ENCODE measurements at places on chromosomes 5 and 9.

DNA sequence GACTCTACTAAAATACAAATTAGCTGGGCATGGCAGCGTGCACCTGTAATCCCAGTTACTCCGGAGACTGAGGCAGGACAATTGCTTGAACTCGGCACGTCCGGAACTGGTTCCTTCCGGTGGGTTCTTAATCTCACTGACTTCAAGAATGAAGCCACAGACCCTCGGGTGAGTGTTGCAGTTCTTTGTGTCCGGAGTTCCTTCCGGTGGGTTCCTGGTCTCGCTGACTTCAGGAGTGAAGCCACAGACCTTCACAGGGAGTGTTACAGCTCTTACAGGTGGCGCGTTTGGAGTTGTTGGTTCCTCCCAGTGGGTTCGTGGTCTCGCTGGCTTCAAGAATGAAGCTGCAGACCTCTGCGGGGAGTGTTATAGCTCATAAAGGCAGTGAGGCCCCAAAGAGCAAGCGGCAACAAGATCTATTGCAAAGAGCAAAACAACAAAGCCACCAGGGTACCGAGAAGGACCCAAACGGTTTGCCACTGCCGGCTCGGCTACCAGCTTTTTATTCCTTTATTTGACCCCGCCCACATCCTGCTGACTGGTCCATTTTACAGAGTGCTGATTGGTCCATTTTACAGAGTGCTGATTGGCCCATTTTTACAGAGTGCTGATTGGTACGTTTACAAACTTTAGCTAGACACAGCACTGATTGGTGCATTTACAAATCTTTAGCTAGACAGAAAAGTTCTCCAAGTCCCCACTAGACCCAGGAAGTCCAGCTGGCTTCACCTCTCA is 28.6 kb upstream of the SLC6A19 start:
- no peak for DNase-seq

GRCh38 chr5:151708126-151708525 is 21.4 kb upstream of the SPARC start:
- no peak for DNase-seq

DNA sequence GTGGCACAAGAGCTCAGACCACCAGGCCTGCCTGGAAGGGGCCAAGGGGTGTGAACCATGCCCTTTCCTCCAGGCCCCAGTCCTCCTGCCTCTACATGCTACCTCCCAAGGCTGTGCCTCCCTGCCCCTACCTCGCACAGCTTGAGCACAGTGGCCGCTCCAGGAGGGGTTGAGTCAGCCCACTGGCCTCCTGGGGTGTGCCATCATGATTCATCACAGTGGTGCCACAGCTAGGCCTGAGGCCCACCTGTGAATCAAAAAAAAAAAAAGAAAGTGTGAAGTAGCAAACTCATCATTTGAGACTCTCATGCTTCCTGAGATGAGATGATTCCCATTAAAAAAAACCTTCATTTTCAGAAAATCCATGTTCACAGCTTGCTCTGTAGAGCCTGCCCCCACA is 240.5 kb downstream of the HSPA4 start:
- DNase-seq = no peak

DNA sequence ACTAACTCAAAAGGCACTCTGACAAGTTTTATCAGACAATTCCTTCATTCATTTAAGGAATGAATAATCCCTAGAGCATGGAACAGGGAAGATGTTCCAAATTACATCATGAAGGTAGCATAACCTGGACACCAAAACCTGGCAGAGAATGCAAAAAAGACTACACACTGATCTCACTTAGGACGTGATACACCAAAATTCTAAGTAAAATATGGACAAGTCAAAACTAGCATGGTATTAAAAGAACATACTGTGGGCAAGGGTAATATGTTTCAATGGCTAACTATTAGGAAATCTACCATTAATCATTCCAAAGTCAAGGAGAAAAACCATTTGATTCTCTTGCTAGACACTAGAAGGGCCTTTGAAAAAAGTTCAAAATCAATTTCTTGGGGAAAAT is 176.5 kb downstream of the HSPA4 start:
- DNase-seq = no peak

DNA sequence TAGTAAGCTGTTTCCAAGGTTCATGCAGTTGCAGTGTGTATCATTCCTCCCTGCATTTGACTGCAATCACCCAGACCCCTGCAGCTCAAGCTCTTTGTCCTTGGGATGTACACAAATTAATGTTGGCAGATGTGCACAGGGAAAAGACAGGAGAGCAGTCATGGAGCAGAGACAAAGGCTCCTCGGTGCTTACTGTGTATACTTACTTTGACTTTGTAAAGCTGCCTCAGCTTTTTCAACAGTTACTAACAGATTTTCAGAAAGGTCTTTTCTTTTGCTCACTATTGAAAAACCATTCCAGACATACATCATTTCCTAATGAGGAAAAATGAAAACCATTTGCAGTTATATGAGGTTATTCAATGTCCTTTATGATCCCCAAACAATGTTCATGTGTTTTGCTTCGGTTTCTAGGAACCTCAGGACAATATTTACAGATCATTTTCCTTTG is 124.9 kb downstream of the TTC39B start:
- no peak for DNase-seq

DNA sequence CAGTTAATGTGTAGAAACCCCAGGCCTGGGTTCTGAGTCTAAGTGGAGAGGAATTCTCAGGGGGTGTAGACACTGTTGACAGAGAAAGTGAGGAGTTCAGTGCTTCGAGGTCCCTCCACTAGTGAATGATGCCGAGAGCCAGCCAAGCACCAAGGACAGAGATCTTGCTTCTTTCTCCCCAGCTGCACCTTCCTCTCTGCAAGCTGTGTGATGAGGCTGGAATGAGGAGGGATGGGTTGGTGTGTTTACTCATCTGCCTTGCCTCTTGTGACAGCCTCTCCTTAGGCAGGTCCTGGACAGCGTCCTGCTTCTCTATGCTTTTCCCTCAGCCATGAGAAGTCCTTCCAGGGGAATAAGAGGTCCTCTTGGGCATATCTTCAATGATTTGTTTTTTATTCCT is 35.3 kb downstream of the HNRNPH1 start:
- DNase-seq = no peak

- no peak for DNase-seq
Observed at GRCh38 chr5:51977014-51977413, 593.8 kb downstream of the ISL1 start.

DNA sequence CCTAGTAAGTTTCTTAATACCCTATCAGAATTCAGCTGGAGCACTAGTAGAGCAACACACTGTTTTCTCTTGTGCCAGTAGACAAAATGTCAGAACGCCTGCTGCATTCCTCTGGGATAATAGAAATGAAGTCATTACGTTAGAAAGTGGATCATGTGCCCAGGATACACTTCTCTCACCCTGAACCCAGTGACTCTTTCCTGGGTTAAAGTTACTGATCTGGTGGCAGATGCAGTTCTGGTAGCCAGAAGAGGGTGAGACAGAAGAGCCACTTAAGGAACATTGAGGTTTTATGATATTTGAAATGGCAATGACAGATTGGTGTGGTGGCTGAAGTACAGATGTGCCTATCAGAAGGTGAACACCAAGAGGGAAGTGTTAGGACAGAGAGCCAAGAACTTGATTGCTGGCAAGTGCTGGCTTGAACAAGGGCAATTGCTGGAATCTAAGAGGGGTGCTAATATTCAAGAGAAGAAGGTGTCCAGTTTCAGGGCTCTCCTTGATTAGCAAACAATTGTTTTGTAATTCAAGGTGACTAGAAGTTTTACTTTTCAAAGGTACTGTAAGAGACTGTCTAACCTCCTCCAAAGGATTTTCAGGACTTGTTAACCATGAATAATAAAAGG is 93.7 kb upstream of the ERBIN start:
- DNase-seq = no peak

DNA sequence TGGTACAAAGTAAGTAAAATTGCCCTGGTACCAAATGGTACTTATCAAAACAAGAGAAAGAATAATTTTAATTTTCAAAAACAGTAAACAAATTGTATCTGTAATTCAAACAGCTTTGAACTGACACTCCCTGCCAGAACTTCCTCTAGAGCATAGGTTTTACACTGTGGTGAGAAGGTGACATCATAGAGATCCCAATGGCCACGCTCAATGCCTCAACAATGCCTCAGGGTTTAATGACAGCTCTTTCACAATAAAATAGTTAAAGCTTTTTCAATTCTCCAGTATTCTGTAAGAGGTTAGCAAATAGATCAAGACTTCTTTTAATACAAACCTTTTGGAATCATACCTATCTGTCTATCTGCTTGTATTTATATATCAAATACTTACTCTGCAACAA is 437.1 kb downstream of the PRR16 start:
- DNase-seq = peak; percentile 32

DNA sequence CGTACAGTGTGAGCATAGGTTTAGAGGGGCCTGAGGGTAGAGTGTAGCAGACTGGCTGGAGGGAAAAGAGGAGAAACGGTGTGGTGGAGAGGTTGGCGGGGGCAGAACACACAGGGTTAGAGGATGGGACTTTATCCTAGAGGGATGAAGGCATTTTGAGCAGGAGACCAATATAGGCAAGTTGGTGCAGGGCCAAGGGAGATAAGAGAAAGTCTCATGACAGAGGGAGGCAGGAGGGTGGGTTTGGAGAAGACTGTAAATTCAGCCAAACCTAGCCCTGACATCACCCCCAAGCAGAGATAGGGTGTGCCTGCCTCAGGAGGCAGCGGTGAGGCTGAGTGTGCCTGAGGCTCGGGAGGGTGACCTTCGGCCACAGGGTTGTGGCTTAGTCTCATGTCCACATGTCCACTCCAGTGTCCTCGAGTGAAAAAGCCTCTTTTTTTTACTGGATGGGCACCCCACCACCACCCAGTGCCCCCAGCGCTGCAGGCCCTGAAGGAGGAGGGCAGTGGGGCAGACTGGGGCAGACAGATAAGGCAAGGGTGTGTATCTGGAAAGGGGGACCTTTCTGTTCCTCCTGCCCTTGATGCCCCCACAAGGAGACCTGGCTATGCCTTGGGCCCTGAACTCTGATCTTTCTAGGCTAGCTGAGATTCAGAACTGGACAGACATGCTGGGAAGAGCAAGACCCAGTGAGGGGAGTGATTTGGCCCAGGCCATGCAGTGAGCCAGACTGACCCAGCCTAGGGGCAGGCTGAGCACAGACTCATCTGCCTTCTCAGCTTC is 108.7 kb downstream of the RGS3 start:
- no peak for DNase-seq

DNA sequence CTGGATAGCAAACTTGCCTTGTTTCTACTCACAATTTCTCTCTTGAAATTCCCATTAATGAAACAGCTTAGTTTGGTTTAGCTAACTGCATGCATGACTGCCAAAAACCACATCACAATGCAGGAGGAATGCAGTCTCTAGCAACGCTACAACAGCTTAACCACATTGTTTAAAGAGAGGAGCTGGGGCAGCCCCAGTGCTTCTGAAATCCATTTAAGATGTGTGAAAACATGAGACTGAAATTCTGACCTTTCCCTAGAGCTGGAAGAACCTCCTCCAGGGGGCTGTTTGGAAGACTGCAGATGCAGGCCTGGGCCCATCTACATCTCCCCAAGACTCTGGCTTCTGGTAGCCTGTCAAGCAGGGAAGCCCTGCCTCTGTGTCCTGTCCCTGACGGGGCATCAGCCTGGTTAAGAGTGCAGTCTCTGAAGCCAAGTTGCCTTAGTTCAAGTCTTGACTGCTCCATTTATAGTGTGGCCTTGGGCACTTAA is 157.1 kb downstream of the ZNF462 start:
- no peak for DNase-seq

DNA sequence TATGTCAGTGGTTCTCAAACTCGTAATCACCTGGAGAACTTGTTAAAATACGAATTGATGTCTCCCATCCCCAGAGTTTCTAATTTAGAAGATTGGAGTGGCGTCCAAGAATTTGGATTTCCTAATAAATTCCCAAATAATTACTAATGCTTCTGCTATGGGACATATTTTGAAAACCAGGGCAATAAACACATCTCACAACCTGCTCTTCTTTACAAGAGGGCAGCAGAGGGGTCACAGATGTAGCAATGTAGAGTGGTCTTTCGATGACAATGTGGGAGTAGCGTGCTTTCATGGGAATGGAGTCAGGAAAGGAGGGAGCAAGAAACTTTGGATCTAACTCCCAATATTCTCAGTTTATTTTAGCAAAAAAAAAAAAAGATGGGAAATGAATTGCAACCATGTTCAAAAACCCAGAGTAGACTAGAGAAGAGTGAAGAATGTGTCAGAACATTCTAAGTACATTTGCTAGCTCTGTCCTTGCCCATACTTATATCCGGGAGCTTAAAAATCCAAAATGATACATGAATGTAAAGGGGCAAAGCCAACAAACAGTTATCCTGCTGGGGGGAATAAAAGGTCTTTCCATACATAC is 33.8 kb upstream of the ALDH1A1 start:
- DNase-seq = no peak

GRCh38 chr5:170149206-170149515 is 43.5 kb downstream of the FOXI1 start:
- DNase-seq = no peak

- no peak for DNase-seq
Observed at GRCh38 chr5:77751328-77752023, 24.7 kb downstream of the TBCA start.

DNA sequence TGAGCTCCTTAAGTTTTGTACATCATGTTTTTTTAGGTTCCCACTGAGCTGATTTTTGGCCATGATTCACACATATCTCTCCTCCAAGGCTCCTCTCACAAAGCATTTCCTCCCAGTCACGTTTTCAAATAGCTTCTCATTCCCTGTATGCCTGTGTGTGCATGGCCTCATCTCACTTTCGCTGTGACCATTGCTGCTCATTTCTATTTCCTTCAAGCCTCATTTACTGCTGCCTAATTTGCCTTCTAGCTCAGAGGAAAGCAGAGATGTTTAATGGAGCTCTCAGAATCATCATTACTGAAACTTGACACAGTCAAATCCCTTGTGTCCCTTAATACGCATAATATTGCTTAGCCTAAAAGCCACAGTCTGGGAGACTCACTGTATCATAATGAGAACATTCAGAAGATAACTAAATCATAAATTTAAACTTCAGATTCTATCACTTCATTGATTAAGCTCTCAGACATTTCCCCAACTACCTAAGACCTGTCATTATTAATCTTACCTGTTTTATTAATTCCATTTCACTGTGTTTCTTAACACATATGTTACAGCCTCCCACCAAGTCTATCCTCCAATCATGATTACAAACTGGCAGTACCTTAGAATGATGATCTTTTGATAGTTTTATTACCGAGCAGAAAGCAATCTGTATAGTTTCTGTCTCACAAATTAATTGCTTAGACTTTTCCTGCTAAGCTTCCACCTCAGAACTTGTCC is 278.3 kb upstream of the PTGER4 start:
- no peak for DNase-seq

DNA sequence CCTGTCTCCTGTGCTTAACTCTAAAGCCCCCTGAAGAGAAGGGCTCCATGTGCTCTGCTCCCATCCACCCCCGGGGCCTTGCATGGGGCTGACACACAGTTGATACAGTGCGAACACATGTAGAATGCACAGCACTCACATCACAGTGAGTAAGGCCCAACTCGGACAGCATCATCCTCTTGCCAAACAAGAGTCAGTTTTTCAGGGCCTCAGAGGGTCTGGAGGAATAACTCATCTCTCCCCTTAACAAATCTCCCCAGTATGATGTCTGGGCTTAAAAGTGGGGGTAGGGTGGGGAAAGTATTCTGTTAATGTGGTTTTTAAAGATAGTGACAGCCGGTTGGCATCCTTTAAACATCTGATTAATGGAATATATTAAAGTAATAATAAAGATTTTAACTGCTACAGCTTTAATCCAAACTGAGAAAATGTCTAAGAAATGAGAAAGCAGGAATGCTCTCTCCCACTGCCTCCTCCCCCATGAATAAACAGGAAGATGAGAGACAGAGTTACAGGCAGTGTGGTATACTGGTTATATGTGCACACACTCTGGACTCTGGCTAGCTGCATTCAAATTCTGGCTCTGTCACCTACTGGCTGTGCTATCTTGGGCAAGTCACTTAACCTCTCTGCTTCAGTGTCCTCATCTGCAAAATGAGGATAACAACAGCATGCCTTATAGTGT is 22.5 kb downstream of the APBA1 start:
- no peak for DNase-seq
